ENCODE measurements at places on chromosomes 11 and 22. TPM values are rescaled to one million over a fixed set of nuclear protein-coding genes. Genes with fewer than 3 reads are reported as not detected.

GRCh38 chr22:30244066-30244465 lies 2.5 kb downstream of the LIF start:
- no peak for DNase-seq
- no peak overlapping the region for H3K4me3 ChIP-seq
- no peak overlapping the region for H3K27ac ChIP-seq
- H3K27me3 ChIP-seq: no peaks in the 10 kb centered on the region
- peaks cover 16% of the 10 kb centered on the region for H3K4me1 ChIP-seq

GRCh38 chr22:35442471-35442870 lies 42.5 kb downstream of the MCM5 start:
- H3K27ac ChIP-seq: no peak overlapping the region
- no peaks in the 10 kb centered on the region for H3K4me1 ChIP-seq
- H3K36me3 ChIP-seq: no peaks in the 10 kb centered on the region
- H3K4me3 ChIP-seq: no peak overlapping the region
- H3K27me3 ChIP-seq: no peaks in the 10 kb centered on the region

DNA sequence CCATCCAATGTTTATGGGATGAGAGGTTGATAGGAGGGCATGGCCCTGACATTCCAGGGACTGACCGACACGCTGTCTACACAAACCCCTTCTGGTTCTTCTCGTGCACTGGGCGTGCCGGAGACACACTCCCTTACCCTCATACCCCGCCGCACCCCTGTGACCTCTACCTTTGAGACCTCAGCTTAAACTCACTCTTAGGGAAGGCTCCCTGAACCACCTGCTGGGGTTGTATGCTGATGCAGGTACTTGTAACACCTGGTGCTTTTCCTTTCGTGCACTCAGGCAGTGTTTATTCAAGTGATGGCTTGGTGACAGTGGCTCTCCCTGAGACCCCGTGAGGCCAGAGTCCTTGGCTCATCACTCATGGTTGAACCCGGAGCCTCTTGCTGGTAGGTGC lies 12.0 kb downstream of the PPARA start:
- H3K27me3 ChIP-seq: no peaks in the 10 kb centered on the region
- no peak overlapping the region for H3K4me3 ChIP-seq
- H3K36me3 ChIP-seq: peaks cover 7% of the 10 kb centered on the region
- H3K4me1 ChIP-seq: no peaks in the 10 kb centered on the region
- DNase-seq: no peak
- no peak overlapping the region for H3K27ac ChIP-seq

DNA sequence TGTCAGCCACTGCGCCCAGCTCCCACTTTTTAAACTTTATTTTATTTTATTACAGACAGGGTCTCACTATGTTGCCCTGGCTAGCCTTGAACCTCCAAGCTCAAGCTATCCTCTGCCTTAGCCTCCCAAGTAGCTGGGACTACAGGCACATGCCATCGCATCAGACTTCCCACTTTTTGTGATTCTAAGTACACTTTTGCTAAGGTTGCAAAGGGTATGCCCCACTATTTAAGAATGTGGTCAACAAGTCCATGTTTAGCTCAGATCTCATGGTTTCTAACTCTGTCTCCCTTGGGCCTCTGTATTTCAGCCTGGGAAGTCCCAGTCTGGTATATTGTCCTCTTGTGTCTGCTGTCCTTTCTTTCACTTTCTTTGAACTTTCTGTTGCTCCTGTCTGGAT lies 35.3 kb downstream of the EXPH5 start:
- no peak for DNase-seq
- H3K27me3 ChIP-seq: no peaks in the 10 kb centered on the region
- H3K27ac ChIP-seq: no peak overlapping the region
- H3K4me1 ChIP-seq: no peaks in the 10 kb centered on the region
- no peaks in the 10 kb centered on the region for H3K36me3 ChIP-seq

- no peak overlapping the region for H3K27ac ChIP-seq
- DNase-seq: no peak
- peaks cover 5% of the 10 kb centered on the region for H3K4me1 ChIP-seq
- H3K27me3 ChIP-seq: no peaks in the 10 kb centered on the region
- H3K4me3 ChIP-seq: no peak overlapping the region
Measured at GRCh38 chr11:68387840-68388239, 72.7 kb upstream of the PPP6R3 start.

GRCh38 chr22:44133161-44133560 lies 47.6 kb upstream of the PARVG start:
- H3K4me3 ChIP-seq: no peak overlapping the region
- H3K27me3 ChIP-seq: no peaks in the 10 kb centered on the region
- peaks cover 20% of the 10 kb centered on the region for H3K36me3 ChIP-seq
- DNase-seq: no peak
- H3K4me1 ChIP-seq: no peaks in the 10 kb centered on the region

GRCh38 chr11:77039491-77040400 lies 5.5 kb downstream of the B3GNT6 start:
- DNase-seq: peak; percentile 35
- no peak overlapping the region for H3K4me3 ChIP-seq
- peaks cover 10% of the 10 kb centered on the region for H3K4me1 ChIP-seq

- no peaks in the 10 kb centered on the region for H3K36me3 ChIP-seq
- peaks cover 3% of the 10 kb centered on the region for H3K4me1 ChIP-seq
- H3K27ac ChIP-seq: no peak overlapping the region
- no peak for DNase-seq
- no peaks in the 10 kb centered on the region for H3K27me3 ChIP-seq
Measured at GRCh38 chr11:103920933-103921332, 115.5 kb upstream of the DDI1 start.

DNA sequence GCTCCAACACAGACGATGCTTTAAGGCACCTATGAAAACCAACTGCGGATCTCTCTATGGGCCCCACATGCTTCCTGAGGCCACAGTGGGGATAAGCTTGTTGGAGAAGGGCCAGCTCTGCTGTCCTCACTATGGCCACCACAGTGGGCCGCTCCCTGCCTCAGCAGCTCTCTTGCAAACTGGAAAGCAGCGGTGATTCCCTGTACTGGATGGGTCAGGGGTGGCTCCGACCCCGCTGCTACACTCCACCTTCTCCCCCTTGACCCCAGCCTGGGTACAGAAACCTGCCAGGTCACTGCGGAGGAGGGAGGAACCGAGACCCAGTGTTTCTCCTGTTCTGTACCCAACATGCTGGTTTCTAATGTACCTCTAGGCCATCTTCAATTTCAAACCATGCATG lies 403.9 kb downstream of the CTTN start:
- no peaks in the 10 kb centered on the region for H3K36me3 ChIP-seq
- no peaks in the 10 kb centered on the region for H3K27me3 ChIP-seq
- H3K4me3 ChIP-seq: no peak overlapping the region
- H3K27ac ChIP-seq: no peak overlapping the region

GRCh38 chr22:26860301-26860700 lies 202.9 kb downstream of the MIAT start:
- H3K36me3 ChIP-seq: no peaks in the 10 kb centered on the region
- H3K27me3 ChIP-seq: no peaks in the 10 kb centered on the region
- H3K4me1 ChIP-seq: no peaks in the 10 kb centered on the region
- no peak for DNase-seq
- H3K4me3 ChIP-seq: no peak overlapping the region

DNA sequence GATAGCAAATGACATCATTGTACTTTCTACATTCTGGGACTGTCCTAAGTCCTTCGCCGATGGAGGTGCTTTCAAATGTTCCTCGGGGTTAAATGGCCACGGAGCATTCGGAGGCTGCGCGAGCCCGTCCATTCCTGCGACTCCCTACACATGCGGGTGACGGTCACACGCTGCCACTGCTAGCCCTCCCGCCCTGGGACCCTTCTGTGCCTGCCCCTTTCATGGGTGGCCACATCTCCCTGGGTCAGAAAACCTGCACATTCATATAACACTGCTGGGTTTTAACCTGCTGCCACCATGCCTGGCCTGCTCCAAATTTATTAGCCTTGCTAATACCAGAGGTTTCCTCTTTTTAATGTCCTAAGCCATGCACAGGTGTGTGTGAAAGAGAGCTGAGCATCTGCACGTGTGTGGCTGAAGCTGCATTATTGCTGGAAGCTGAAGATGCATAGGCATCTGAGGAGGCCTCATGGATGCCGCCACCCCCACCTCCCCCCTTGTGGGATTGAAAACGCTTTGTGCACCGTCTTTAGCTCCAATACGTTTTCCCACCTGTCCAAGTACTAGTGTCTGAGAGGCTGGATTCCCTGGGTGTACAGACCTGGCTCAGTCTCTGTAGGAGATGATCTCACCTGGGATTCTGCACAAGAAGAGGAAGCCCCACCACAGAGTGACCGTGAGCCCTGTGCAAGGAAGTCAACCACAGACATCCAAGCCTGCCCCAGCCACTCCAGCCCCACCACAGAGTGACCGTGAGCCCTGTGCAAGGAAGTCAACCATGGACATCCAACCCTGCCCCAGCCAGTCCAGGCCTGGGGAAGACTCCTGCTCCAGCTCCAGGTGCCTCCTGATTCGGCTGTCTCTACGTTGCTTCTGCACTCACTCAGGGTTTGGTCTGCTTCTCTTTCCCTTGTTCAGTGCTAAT lies 626.4 kb downstream of the BRD1 start:
- no peaks in the 10 kb centered on the region for H3K27me3 ChIP-seq
- no peaks in the 10 kb centered on the region for H3K36me3 ChIP-seq
- no peak for DNase-seq

DNA sequence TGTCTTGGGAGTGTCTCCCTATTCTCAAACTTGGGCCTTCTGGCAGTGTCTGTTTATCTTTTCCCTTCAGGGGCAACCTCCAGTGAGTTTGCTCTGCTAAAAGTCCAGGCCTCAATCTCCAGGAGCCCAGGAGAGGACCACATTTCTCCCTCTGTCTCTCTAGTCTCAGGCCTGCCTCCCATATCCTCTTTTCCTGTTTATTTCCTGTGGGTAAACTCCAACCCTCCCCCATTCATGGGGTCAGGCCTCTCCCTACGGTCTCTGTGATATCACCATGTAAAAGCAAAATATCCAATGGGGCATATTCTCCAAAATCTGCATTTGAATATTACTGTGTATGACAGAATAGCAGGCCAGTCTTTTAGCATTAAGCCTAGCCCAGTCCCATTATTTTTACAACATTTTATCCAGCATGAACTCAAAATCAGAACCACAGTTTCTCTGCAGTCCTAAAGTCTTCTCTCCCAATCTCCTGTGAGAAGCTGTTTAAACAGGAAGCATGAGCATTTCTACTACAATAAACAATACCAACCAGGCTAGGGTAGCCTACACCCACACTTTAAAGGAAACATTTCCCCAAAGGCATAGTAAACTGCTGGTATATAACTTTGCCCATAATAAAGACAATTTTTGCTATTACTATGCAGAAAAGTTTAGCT lies 18.0 kb upstream of the TMEM135 start:
- no peak for DNase-seq
- H3K27me3 ChIP-seq: no peaks in the 10 kb centered on the region
- H3K36me3 ChIP-seq: no peaks in the 10 kb centered on the region

DNA sequence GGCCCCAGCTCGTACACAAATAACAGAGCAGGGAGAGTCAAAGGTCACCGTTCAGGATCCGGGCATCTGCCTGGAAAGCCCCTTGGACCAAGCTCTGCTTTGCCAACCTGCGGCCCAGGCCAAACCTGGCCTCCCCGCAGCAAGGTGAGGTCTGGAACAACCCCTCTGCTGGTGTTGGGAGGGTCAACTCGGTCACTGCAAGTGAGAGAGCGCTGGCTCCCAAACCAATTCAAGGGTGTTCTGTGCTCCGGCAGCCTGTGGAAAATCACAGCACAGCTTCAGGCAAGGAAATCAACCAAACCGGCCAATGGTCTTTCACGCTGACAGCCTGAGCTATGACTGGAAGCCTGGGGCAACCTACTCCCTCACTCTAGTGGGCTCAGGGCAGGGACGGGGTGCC lies 63.4 kb downstream of the MYH9 start:
- H3K36me3 ChIP-seq: no peaks in the 10 kb centered on the region
- no peak overlapping the region for H3K4me3 ChIP-seq
- no peaks in the 10 kb centered on the region for H3K27me3 ChIP-seq
- H3K27ac ChIP-seq: peak overlapping the region; percentile 97

DNA sequence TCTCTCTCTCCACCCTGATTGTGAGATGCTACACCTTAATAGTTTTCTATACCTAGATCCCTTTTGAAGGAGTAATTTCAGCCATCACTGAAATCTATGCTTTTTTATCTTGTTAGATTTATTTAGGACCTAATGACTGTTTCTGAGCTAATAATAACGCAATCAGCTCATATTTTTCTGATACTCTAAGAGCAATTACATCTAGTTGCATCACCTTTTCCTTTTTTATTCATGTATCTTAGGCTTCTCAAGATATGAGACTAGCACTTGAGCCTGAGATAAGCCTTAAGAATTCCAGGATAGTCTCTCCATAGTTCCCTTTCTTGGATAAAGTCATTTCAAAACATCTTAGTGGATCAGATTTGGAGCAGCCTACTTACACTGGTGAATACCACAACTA lies 25.1 kb upstream of the CAVIN3 start:
- no peaks in the 10 kb centered on the region for H3K36me3 ChIP-seq
- DNase-seq: no peak
- no peaks in the 10 kb centered on the region for H3K4me1 ChIP-seq
- no peak overlapping the region for H3K27ac ChIP-seq
- H3K4me3 ChIP-seq: no peak overlapping the region
- no peaks in the 10 kb centered on the region for H3K27me3 ChIP-seq

- no peak for DNase-seq
- H3K4me3 ChIP-seq: no peak overlapping the region
- no peaks in the 10 kb centered on the region for H3K36me3 ChIP-seq
- peaks cover 36% of the 10 kb centered on the region for H3K27me3 ChIP-seq
- no peak overlapping the region for H3K27ac ChIP-seq
- H3K4me1 ChIP-seq: peaks cover 4% of the 10 kb centered on the region
Measured at GRCh38 chr22:45880716-45881523, 96.0 kb downstream of the WNT7B start.

DNA sequence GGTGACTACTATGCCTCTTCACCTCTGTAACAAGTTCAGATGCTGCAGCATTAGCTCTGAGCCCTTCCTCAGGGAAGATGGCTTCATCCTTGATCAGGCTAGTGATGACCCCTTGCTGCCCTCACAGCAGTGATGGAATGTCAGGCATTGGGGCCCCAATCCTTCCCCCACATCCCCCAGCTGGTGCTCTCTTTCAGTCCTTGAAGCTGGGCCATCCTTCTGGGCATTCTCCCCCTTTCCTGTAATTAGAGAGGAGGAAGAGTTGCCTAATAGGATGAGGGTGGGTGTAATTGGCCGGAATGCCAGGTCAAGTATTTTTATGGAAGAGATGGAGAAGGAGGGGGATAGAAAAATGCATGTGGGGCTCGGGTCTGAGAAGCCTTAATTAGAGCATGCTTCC lies 62.6 kb downstream of the TRAF6 start:
- H3K4me3 ChIP-seq: no peak overlapping the region
- no peaks in the 10 kb centered on the region for H3K27me3 ChIP-seq
- H3K27ac ChIP-seq: no peak overlapping the region
- no peak for DNase-seq

DNA sequence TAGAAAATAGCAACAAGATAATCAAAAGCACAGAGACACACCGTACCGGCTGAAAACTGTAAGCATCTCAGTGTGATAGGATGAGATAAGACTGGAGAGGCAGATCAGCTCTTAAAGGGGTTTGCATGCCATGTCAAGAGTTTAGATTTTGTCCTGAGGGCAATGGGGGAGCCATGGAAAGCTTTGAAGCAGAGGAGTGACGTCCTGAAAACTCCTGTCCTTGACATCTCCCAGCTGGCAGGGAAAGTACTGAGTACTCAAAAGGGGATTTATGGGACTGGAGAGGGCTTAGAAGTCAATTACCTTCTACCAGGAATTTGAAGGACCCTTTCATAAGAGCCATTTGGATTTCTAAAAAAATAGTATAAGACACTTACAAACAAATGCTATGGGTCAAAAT lies 420.5 kb upstream of the NARS2 start:
- no peaks in the 10 kb centered on the region for H3K27me3 ChIP-seq
- no peak for DNase-seq

FREY1 gene
- total RNA-seq: not detected

LSP1 gene
- 175 TPM for total RNA-seq

RAPSN gene
- 5.1 TPM for total RNA-seq

PIH1D2 gene
- 2.3 TPM for total RNA-seq

OR8G1 gene
- not detected for total RNA-seq

RNASEH2C gene
- 170 TPM for total RNA-seq

C11orf97 gene
- total RNA-seq: not detected

FRMD8 gene
- 36.9 TPM for total RNA-seq

MTFP1 gene
- 10.9 TPM for total RNA-seq
